ENCODE measurements at places on chromosomes 16 and 17. TPM values are rescaled to one million over a fixed set of nuclear protein-coding genes. Genes with fewer than 3 reads are reported as not detected.

GRCh38 chr17:16989230-16989952 lies 17.5 kb upstream of the TNFRSF13B start:
- H3K27me3 ChIP-seq = no peaks in the 10 kb centered on the region
- H3K4me3 ChIP-seq = no peak overlapping the region
- DNase-seq = no peak

COPZ2 gene
- 139 TPM for polyA plus RNA-seq

DNA sequence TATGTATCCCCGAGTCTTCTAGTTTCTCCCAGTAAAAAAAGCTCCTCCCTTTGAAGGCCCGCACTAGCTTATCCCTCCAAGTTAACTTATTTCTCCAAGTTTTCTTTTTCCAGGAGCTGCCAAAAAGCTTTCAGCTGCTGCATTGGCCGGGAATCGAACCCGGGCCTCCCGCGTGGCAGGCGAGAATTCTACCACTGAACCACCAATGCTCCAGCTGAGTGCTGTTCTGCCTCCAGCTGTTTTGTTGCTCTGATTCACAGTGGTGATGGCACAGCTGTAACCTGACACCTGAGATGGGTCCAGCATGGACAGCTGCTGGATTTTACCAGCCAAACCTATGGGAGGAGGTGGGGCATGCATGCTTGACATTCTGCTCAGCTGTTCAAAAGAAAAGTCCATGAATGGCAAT lies 22.1 kb downstream of the VAC14 start:
- H3K36me3 ChIP-seq = no peaks in the 10 kb centered on the region
- H3K4me1 ChIP-seq = no peaks in the 10 kb centered on the region
- H3K27ac ChIP-seq = peak overlapping the region; percentile 4
- peak; percentile 88 for DNase-seq

GRCh38 chr16:85103114-85104079 lies 8.9 kb downstream of the CIBAR2 start:
- no peak for DNase-seq
- no peak overlapping the region for H3K4me3 ChIP-seq
- H3K36me3 ChIP-seq = no peaks in the 10 kb centered on the region
- H3K27ac ChIP-seq = no peak overlapping the region
- H3K4me1 ChIP-seq = no peaks in the 10 kb centered on the region

GRCh38 chr17:74512624-74513091 lies 18.6 kb downstream of the CD300LB start:
- H3K27me3 ChIP-seq = no peaks in the 10 kb centered on the region
- no peak overlapping the region for H3K27ac ChIP-seq
- H3K36me3 ChIP-seq = no peaks in the 10 kb centered on the region
- H3K4me3 ChIP-seq = no peak overlapping the region

- H3K4me1 ChIP-seq = no peaks in the 10 kb centered on the region
- no peaks in the 10 kb centered on the region for H3K27me3 ChIP-seq
- H3K36me3 ChIP-seq = no peaks in the 10 kb centered on the region
- H3K27ac ChIP-seq = no peak overlapping the region
These were observed 462.5 kb upstream of the EEF2KMT start for GRCh38 chr16:5560084-5560483.

RNF112 gene
- 11.3 TPM for polyA plus RNA-seq

- H3K36me3 ChIP-seq = no peaks in the 10 kb centered on the region
- no peaks in the 10 kb centered on the region for H3K4me1 ChIP-seq
- H3K27me3 ChIP-seq = no peaks in the 10 kb centered on the region
- DNase-seq = no peak
- no peak overlapping the region for H3K4me3 ChIP-seq
These were observed 27.3 kb downstream of the SLC6A4 start for GRCh38 chr17:30208214-30208613.

CCL16 gene
- not detected for polyA plus RNA-seq

- H3K27ac ChIP-seq = no peak overlapping the region
- DNase-seq = peak; percentile 83
- peak overlapping the region; percentile 15 for H3K4me3 ChIP-seq
- H3K27me3 ChIP-seq = peaks cover 40% of the 10 kb centered on the region
- H3K36me3 ChIP-seq = no peaks in the 10 kb centered on the region
These were observed 14.0 kb downstream of the COPZ2 start for GRCh38 chr17:48023400-48024148.

SLC13A2 gene
- polyA plus RNA-seq = 1.1 TPM

- no peak overlapping the region for H3K27ac ChIP-seq
- DNase-seq = no peak
- H3K36me3 ChIP-seq = no peaks in the 10 kb centered on the region
- no peaks in the 10 kb centered on the region for H3K4me1 ChIP-seq
- no peaks in the 10 kb centered on the region for H3K27me3 ChIP-seq
These were observed 10.3 kb downstream of the TOB1 start for GRCh38 chr17:50855708-50856330.

ZMYND15 gene
- polyA plus RNA-seq = 4.8 TPM

DNA sequence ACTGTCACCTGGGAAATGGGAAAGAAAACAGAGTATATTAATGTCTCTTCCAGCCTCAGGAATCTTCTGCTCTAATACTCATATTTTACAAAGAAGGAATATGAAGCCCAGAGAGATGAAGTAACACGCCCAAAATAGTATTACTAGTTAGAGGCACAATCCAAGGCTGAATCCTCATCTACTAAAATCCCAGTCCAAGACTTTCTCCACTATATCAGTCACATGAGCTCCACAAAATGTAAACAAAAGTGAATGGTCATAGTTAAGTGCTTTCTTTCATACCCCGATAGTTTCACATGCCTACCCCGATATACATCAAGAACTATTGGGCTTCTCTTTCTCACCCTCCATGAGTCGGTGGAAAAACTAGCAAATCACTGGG lies 965 bp downstream of the INTS2 start:
- H3K36me3 ChIP-seq = no peaks in the 10 kb centered on the region
- peak overlapping the region; percentile 91 for H3K27ac ChIP-seq
- peak; percentile 18 for DNase-seq

- no peak overlapping the region for H3K4me3 ChIP-seq
- H3K27ac ChIP-seq = no peak overlapping the region
- H3K4me1 ChIP-seq = no peaks in the 10 kb centered on the region
- H3K27me3 ChIP-seq = no peaks in the 10 kb centered on the region
- H3K36me3 ChIP-seq = no peaks in the 10 kb centered on the region
These were observed 80.3 kb upstream of the CES5A start for GRCh38 chr16:55955424-55955823.

PIGL gene
- 21.2 TPM for polyA plus RNA-seq

- H3K36me3 ChIP-seq = no peaks in the 10 kb centered on the region
- H3K4me1 ChIP-seq = no peaks in the 10 kb centered on the region
- H3K27me3 ChIP-seq = no peaks in the 10 kb centered on the region
- DNase-seq = no peak
These were observed 332.0 kb downstream of the CBLN1 start for GRCh38 chr16:48949636-48950035.

MXRA7 gene
- polyA plus RNA-seq = 117 TPM

PRSS33 gene
- polyA plus RNA-seq = not detected

GRCh38 chr16:75264999-75265910 lies 13.8 kb upstream of the BCAR1 start:
- H3K36me3 ChIP-seq = no peaks in the 10 kb centered on the region
- DNase-seq = peak; percentile 72
- no peaks in the 10 kb centered on the region for H3K27me3 ChIP-seq
- H3K4me1 ChIP-seq = peaks cover 57% of the 10 kb centered on the region
- peak overlapping the region; percentile 99 for H3K27ac ChIP-seq
- peak overlapping the region; percentile 99 for H3K4me3 ChIP-seq

- H3K4me1 ChIP-seq = peaks cover 20% of the 10 kb centered on the region
- H3K36me3 ChIP-seq = no peaks in the 10 kb centered on the region
- no peaks in the 10 kb centered on the region for H3K27me3 ChIP-seq
- no peak overlapping the region for H3K4me3 ChIP-seq
- no peak for DNase-seq
These were observed 3.1 kb upstream of the MRPS34 start for GRCh38 chr16:1775846-1776671.

- H3K36me3 ChIP-seq = no peaks in the 10 kb centered on the region
- H3K27me3 ChIP-seq = no peaks in the 10 kb centered on the region
- no peak overlapping the region for H3K27ac ChIP-seq
- H3K4me3 ChIP-seq = no peak overlapping the region
- no peak for DNase-seq
- H3K4me1 ChIP-seq = peaks cover 12% of the 10 kb centered on the region
These were observed 3.2 kb downstream of the TMC6 start for GRCh38 chr17:78125138-78125913.

DNA sequence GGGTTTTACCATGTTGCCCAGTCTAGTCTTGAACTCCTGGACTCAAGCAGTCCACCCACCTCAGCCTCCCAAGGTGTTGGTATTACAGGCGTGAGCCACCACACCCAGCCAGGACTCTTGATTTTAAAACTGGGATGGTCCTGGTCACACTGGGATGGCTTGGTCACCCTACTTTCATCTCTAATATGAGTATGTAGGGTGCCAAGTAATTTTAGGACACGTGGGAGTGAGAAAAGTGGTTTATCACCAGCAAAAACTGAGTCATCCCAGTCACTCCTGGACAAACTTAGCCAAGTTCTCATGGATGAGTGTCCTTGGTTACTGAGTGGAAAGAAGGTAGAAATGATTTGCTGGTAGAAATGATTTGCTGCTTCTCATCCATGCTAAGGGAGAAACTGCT lies 9.9 kb downstream of the CLEC19A start:
- peaks cover 3% of the 10 kb centered on the region for H3K27me3 ChIP-seq
- H3K36me3 ChIP-seq = no peaks in the 10 kb centered on the region
- no peaks in the 10 kb centered on the region for H3K4me1 ChIP-seq
- H3K27ac ChIP-seq = no peak overlapping the region

DNA sequence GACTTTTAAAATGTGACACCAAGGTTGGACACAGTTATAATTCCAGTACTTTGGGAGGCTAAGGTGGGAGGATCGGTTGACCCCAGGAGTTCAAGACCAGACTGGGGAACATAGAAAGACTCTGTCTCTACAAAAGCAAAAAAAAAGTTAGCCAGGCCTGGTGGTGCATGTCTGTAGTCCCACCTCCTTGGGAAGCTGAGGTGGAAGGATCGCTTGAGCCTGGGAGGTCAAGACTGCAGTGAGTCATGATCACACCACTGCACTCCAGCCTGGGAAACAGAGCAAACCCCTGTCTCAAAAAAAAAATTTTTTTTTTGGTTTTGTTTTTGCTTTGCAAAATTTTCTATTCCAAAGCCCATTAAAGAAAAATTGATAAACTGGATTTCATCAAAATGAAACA lies 281.4 kb downstream of the BCAS3 start:
- H3K27ac ChIP-seq = no peak overlapping the region
- no peaks in the 10 kb centered on the region for H3K36me3 ChIP-seq
- DNase-seq = no peak

GRCh38 chr16:2178321-2179106 lies 17.9 kb downstream of the CASKIN1 start:
- H3K27me3 ChIP-seq = no peaks in the 10 kb centered on the region
- no peak overlapping the region for H3K27ac ChIP-seq
- DNase-seq = no peak
- no peaks in the 10 kb centered on the region for H3K4me1 ChIP-seq
- H3K4me3 ChIP-seq = no peak overlapping the region
- no peaks in the 10 kb centered on the region for H3K36me3 ChIP-seq

NPB gene
- polyA plus RNA-seq = 2.2 TPM

SULT1A4 gene
- 26.1 TPM for polyA plus RNA-seq

BRIP1 gene
- 1.8 TPM for polyA plus RNA-seq

GRCh38 chr16:67116388-67117311 lies 6.9 kb downstream of the PHAF1 start:
- peaks cover 9% of the 10 kb centered on the region for H3K4me1 ChIP-seq
- no peak for DNase-seq
- no peak overlapping the region for H3K27ac ChIP-seq

SPATA32 gene
- 0.31 TPM for polyA plus RNA-seq

PDILT gene
- not detected for polyA plus RNA-seq

DNA sequence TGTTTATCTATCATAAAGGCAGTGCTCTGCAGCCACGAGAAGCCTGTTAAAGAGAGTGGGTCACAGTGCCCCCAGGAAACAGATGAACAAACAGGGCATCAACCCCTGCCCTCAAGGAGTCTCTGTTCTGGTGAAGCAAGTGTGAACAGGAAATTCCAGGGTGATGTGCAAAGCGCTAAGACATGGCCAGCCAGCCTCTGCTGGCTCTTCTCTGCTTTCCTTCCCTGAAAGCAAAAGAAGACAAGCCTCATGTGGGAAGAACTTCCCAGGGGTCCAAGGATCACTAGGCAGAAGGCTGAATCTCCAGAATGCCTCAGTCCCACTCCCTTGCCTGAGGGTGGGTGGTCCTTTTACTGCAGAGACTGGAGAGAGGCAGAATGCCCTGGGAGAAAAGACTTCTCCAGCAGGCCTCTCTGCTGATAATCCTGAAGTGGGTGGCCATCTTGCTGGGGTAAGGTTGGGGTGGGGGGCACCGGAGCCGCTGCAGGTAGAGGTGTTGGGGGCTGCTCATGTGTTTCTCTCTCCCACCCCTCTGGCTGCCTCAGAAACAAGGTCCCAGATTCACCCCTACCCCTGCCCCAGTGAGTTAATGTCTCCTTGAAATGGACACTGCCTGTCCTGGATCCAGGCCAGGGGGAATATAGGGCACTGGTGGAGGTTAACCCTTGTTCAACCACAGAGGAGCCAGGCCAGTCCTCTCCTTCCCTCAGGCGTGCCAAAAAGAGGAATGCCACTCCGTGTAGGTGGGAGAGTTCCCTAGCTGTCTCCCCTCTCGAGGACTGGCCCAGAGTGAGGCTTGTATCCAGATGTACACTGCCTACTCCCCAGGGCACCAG lies 2.4 kb downstream of the ANKRD13B start:
- no peaks in the 10 kb centered on the region for H3K27me3 ChIP-seq
- no peak for DNase-seq
- no peak overlapping the region for H3K27ac ChIP-seq
- peaks cover 36% of the 10 kb centered on the region for H3K4me1 ChIP-seq
- H3K36me3 ChIP-seq = no peaks in the 10 kb centered on the region

GRCh38 chr17:40531051-40531991 lies 29.9 kb upstream of the TNS4 start:
- H3K4me3 ChIP-seq = no peak overlapping the region
- H3K36me3 ChIP-seq = no peaks in the 10 kb centered on the region
- no peaks in the 10 kb centered on the region for H3K27me3 ChIP-seq
- peaks cover 7% of the 10 kb centered on the region for H3K4me1 ChIP-seq

GRCh38 chr16:50666658-50667496 lies 14.2 kb downstream of the SNX20 start:
- H3K27me3 ChIP-seq = no peaks in the 10 kb centered on the region
- H3K36me3 ChIP-seq = no peaks in the 10 kb centered on the region
- H3K4me3 ChIP-seq = no peak overlapping the region
- DNase-seq = no peak
- H3K4me1 ChIP-seq = no peaks in the 10 kb centered on the region
- H3K27ac ChIP-seq = no peak overlapping the region

DNA sequence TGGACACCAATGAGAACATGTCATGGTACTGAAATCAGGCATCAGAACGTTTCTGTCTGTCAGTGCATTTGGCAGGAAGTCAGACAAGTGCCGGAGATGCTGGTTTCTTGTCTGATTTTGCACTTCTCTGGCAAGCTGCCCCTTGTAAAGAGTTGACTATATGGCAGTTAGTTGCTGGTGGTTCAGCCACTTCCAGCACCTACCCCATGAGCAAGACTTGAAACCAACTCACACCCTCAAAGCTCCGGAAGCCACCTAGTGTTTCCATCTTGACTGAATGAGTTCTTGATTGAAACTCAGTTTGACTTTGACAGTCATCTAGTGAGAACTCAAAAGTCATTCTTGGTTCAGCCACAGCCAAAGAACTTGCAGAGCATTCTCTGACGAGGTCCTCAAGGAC lies 225.1 kb downstream of the SPECC1 start:
- no peaks in the 10 kb centered on the region for H3K4me1 ChIP-seq
- DNase-seq = no peak
- H3K36me3 ChIP-seq = no peaks in the 10 kb centered on the region
- H3K27me3 ChIP-seq = no peaks in the 10 kb centered on the region
- no peak overlapping the region for H3K4me3 ChIP-seq

All from hepatocyte (in vitro differentiated cells).